ENCODE measurements at places on chromosomes 7 and 10.

DNA sequence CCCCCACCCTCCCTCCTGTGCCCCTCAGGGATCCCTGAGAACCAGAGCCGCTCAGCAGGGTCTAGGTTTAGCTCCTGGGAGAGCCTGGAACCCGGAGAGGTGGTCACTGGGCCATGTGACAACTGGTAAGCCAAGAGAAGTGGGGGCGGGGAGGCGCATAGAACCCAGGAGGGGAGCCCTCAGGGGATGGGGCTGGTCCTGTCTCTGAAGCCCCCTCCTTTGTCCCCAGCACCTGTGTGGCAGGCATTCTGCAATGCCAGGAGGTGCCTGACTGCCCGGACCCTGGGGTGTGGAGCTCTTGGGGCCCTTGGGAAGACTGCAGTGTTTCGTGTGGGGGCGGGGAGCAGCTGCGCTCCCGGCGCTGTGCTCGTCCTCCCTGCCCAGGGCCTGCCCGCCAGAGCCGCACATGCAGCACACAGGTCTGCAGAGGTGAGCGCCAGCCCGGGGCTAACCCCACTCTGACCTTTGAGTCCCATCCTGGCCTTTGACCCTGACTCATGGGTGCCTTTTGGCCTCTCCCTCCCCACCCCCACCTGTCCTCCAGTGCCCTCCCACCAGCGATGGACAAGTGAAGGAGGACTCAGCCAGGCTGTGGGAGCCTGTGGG is 22.4 kb upstream of the ZNF862 start:
- DNase-seq: no peak

DNA sequence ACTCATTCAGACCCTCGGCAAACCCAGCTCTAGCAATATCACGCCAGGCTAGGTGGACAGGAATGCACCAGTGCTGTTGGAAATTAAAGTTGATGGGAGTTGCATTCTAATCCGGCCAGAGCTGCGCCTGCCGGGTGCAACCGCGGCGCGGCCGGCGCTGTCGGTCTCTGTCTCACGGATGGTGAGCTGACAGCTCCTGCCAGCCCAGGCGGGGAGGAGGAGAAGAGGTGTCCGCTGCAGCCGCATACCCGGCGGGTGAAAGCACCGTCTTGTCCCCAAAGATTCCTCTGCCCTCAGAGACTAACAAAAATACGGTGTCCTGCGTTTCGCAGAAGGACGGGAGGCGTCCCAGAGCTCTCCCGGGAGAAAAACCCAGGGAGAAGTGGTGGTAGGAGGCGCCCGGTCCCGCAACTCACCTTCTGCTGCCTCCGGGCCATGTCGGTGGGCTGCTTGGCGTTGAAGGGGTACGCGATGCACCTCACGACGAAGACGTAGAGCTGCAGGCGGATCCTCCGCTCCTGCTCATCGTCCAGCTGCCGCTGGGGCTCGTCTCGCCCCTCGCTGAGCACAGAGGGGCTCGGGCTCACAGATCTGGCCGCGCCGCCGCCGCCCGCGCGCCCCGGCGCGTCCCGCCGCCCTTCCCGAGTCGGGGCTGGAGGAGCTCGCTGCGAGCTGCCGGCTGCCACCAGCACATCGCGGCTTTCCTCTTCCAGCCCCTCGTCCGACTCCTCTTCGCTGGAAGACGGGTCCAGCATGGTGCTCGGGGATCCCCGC is 490 bp downstream of the CADPS2 start:
- DNase-seq: peak; percentile 3

DNA sequence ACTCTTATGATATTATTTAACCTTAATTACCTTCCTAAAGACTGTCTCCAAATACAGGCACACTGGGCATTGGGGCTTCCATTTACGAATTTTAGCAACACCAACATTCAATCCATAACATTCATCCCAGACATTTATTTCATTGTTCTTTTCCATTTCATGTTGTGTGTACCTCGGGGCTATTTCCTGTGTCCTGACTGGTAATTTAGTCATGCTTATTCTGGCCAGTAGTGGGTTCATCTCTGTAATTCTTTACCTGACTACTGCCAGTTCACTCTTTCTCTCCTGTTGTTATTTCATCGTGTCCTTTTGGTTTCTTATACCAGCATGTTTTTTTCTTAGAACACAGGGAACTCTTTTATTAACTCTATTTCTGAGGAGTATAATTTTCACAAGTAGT is 225.7 kb downstream of the PLXDC2 start:
- DNase-seq: no peak

GRCh38 chr7:130758429-130759056 is 24.5 kb upstream of the KLF14 start:
- DNase-seq: no peak

GRCh38 chr10:11685787-11686218 is 56.4 kb upstream of the ECHDC3 start:
- peak; percentile 28 for DNase-seq

DNA sequence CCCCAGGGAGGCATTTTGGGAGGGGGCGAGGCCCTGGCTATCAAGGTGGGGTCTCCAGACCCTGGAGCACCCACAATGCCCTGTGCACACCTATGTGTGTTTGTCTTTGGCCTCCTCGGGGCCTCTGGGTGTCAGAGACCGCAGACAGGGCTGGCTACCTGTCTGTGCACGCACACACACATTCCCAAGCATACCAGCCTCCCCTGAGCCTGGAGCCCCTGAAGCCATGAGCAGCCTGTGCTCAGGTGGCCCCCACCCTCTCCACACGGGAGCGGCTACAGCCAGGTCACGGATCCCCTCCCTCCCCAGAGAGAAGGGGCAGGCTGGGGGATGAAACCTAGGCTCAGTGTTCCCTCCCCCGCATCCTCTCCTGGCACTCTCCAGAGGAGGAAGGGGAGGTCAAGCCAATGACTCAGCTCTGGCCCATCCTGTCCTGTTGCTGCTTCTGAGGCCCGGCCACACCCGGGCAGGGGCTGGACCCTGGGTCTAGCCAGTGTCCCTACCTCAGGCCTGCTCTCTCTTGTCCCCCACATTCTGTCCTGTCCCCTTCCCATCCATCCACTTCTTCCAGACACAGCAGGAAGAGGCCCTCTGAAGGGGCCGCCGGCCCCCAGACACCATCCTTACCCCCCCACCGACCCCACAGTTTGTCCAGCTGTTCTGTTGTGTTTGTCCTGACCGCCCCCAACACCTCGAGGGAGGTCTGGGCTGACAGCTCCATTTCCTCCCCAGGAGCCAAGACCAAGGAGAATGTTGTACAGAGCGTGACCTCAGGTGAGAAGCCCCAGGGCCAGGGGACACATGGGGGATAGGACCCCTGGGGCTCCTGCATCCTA is 720 bp downstream of the SNCG start:
- no peak for DNase-seq

Measured in activated naive CD8-positive, alpha-beta T cell treated with anti-CD3 and anti-CD28 coated beads for 36 hours (primary cell).